SK-MEL-5 (cell line): ENCODE measurements at places on chromosomes 5 and 9. TPM values are rescaled to one million over a fixed set of nuclear protein-coding genes. Genes with fewer than 3 reads are reported as not detected.
A peak's percentile ranks its signal among the peaks of the same experiment; 100 is the strongest.

MEIKIN gene
- not detected in 2 replicates for total RNA-seq

GRCh38 chr9:99169982-99170761 is 51.6 kb downstream of the ALG2 start:
- peak; percentile 41 for DNase-seq

GRCh38 chr5:94433397-94434163 is 184.8 kb downstream of the KIAA0825 start:
- DNase-seq = peak; percentile 9

SLC36A1 gene
- total RNA-seq = 5.4 and 6.7 TPM in 2 replicates

GRCh38 chr5:67887748-67888161 is 327.8 kb upstream of the PIK3R1 start:
- DNase-seq = no peak

DNA sequence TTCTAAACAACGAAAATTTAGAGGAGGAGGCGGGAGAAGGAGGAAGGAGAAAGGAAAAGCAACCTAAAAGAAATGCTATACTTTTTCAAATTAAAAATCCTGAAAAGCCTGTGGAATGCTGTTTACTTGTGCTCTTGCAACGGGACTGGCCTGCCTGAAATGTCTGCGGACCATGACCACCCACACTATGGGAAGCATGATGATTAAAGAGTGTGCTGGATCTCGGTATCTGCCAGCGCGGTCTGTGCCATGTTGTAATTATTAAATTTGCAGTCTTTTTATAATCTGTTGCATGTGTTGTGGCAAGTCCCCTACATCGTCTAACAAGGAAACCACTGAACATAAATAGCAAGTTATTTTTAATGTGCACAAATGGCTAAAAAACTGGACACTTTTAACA is 111.4 kb downstream of the FANCC start:
- DNase-seq = no peak

DNA sequence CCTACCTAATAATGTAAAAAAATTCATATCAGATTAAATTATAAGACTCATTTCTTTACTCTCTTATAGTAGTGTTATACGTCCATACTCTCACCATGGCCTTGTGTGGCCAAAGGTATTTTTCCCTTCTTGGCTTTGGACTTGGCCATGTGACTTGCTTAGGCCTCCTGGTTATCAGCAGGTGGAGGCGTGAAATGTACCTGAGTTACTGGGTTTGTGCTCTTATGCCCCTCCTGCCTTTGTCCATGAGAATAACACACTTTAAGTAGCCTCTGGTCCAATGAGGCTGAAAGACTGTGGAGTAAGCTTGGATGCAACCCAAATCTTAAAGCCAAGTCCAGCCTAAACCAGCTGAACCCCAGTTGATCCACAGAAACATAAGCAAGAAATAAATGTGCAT is 68.7 kb downstream of the RETREG1 start:
- no peak for DNase-seq

TSLP gene
- 0.13 TPM in 1 of 2 replicates, not detected in the other for total RNA-seq

PHF24 gene
- 0.71 and 1.3 TPM in 2 replicates for total RNA-seq

GRCh38 chr5:82815871-82816270 is 261.3 kb downstream of the TMEM167A start:
- DNase-seq = no peak

GRCh38 chr5:79399046-79399445 is 114.9 kb downstream of the HOMER1 start:
- DNase-seq = no peak

GRCh38 chr5:67179697-67180361 is 16.8 kb downstream of the CD180 start:
- DNase-seq = no peak

CDH6 gene
- total RNA-seq = not detected in 2 replicates

TMEM252 gene
- not detected in 2 replicates for total RNA-seq

DNA sequence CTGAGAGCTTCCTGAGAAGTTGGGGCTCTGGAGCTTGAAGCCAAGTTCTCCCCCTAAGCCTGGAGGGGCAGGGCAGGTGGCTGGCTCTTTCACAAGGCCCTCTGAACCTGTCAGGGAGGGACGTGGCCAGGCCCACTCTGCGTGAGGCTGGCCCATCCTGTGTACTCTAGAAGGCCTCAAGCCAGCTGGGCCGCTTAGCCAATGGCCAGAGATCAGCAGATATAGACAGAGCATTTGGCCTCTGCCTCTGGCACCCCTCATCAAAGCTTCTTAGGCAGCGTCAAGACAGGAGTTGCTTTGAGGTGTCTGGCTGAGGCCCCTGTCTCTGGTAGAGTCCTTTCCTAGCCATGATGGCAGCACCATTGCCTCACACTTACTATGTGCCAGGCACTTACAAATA is 105.6 kb downstream of the FGF18 start:
- no peak for DNase-seq

GPR107 gene
- 26.1 and 31.3 TPM in 2 replicates for total RNA-seq

- DNase-seq = no peak
These were observed 123.3 kb upstream of the ERCC6L2 start for GRCh38 chr9:95752129-95752731.

GRCh38 chr9:101326501-101326900 is 58.3 kb downstream of the BAAT start:
- no peak for DNase-seq

DNA sequence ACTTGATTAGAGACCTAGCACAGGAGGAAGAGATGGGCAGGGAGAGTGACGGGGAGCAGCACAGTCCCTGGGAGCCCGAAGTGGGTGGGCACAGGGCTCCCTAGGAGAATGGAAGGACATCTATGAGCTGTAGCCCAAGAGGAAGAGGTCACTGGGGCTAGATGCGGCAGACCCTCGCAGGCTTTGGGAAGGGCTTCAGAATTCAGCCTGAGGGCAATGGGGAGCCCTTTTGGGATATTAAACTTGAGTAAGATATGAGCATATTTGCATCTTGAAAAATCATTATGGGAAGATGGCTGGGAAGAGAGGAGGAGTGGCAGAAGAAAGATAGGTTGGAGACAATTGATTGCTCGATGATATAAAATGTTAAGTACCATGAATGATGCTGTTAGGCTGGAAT is 48.9 kb upstream of the IL17B start:
- no peak for DNase-seq

PCDHB14 gene
- total RNA-seq = 0.24 and 0.40 TPM in 2 replicates

TNC gene
- 106 and 132 TPM in 2 replicates for total RNA-seq

- no peak for DNase-seq
These were observed 119.0 kb downstream of the ZCCHC7 start for GRCh38 chr9:37239224-37239859.

- DNase-seq = no peak
These were observed 714 bp downstream of the SEC24A start for GRCh38 chr5:134649163-134649835.

DNA sequence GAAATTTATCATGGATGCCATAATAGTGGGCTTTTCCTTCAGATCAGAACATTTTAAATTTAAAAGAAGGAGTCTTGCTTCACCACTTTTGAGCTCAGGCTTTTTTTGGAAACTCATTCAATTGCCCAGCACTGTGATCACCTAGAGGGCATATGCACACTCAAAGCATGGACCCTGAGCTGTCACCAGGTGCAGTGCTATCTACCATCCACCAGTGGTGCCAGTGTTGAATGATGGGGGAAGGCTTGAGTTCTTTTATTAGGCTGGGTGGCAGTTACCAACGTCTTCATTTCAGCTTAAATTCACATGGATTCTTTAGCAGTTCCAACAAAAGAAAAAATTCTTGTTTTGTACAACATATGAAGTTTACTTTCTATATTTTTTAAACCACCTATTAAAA is 164.1 kb downstream of the CFAP90 start:
- DNase-seq = peak; percentile 55

DNA sequence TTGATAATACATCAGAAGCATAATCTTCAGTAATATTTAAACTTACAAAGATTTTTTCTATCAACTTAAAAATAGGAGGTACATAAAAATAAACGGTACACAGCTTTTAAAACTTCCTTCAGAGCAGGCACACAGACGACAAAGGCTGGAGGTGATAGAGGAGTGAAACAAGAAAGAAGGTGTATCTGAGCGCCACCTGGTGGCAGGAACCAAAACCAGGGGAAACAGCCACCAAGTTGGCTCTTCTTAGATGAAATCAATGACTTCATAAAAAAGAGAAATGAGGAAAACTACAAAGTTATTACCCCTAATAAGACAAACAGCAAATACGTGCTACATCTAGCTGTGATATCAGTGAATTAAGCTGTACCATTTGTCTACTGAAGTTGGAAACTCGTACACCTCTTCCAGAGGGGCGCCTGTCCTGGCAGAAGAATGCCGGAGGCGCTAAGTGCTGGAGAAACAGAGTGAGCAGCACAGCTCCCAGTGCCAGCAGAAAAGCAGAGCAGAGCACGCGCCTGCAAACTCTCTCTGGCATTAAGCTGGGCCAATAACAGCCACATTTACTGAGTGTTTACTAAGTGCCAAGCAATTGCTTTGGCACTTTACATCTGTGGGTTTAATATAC is 85.9 kb downstream of the SETX start:
- peak; percentile 76 for DNase-seq

GRCh38 chr5:124297826-124298225 is 448.6 kb downstream of the ZNF608 start:
- no peak for DNase-seq

GRCh38 chr5:92504346-92504745 is 1076.7 kb downstream of the NR2F1-AS1 start:
- no peak for DNase-seq

PCDHGC3 gene
- total RNA-seq = 9.8 and 12.5 TPM in 2 replicates
